CD4-positive, alpha-beta T cell treated with Interleukin-21 for 1 hour (primary cell): ENCODE measurements at places on chromosomes 5 and 9.
A peak's percentile ranks its signal among the peaks of the same experiment; 100 is the strongest.

- DNase-seq = no peak
Observed at GRCh38 chr9:128120741-128121465, 6.6 kb downstream of the PTGES2 start.

- no peak for DNase-seq
Observed at GRCh38 chr5:123882965-123883345, 371.0 kb downstream of the CSNK1G3 start.

DNA sequence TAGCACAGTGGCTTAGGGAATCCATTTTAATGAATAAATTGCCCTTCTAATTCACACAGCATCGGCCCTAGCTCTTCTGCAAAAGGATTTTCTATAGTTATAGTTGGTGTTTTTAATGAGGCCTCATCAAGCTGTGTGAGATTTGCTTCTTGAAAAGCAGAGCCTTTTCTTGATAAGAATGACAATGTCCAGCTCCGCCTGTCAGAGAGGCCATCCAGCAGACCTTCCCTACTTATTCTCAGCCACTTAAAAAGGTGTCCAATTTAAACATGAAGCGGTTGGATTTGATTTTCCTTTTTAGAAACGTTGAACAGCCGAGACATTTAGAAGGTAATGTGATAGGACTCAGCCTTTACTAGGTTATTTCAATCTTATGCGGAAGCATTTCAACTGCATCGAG is 134.4 kb downstream of the ZNF608 start:
- DNase-seq = no peak

DNA sequence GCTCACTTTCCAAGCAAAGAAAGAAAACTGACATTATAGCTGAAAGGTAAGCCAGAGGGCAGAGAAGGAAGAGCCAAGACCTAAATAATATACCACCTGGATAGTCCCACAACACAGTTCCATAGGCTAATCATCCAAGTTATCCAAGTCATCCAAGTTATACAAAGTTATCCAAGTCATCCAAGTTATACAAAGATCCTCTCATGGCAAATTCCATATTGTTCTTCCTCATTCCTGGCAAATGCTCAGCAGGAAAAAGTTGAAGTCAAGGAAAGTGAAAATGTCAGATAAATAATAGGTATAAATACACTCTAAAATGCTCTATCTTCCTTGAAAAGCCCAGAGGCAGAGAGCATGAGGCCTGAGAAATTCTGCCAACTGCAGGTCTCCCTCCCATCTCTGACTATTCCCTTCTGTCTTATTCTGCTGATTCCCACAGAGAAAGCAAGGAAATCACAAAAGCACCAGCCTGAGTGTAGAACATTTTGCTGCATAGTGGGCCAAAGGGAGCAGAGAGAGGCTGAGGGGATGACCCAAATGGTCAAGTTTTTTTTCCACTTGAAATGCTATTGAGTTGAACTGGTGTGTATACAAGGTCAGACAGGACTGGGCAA is 12.5 kb downstream of the MCTP1 start:
- DNase-seq = no peak

GRCh38 chr5:91643797-91644196 is 260.7 kb upstream of the ARRDC3 start:
- DNase-seq = no peak

DNA sequence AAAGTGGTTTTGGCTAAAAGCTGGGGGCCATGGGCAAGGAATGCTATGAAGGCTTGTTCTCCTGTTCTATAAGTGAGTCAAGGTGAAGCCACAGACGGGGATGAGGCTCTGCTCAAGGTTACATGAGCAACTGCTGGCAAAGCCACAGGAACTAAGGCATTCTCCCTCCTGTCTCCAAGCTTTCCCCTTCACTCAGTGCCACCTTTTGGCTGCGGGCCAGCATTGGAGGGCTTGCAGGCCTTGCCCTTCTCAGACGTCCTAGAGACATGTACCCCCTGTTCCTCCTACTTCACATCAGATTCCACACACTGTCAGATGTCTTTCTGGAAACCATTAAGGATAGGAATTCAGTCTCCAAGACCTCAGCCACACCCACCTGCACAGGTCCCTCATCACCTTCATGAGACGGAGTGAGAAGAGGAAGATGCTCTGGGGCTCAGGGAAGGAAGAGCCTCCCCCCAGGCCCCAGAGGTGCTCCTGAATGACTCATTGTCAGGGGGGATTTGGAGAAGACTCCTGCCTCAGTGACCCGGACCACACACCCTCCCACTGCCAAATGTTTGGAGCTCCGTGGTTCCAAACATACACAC is 20.5 kb upstream of the MEIKIN start:
- DNase-seq = no peak

GRCh38 chr5:116343961-116344360 is 230.7 kb downstream of the SEMA6A start:
- no peak for DNase-seq

GRCh38 chr5:181114284-181114843 is 16.6 kb downstream of the OR2V1 start:
- no peak for DNase-seq

GRCh38 chr9:38026021-38026809 is 42.8 kb downstream of the SHB start:
- DNase-seq = no peak

DNA sequence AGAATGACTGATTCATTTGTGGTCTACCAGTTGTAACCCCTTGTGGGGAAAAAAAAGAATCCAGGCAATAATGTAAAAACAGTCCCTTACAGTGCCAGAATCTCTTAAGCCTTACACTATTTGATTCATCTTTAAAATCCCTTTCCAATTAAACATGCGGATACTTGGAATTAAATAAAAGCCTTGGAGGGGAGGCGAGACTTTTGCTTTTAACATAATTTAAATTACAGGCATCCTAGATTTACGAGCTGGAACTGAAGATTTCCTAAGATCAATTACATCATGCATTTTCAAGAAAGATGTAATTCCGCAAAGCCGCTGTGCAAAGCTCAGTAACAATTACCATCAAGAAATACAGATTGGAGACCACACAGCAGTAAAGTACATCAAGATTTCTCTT is 370.2 kb downstream of the MTRR start:
- DNase-seq = no peak

DNA sequence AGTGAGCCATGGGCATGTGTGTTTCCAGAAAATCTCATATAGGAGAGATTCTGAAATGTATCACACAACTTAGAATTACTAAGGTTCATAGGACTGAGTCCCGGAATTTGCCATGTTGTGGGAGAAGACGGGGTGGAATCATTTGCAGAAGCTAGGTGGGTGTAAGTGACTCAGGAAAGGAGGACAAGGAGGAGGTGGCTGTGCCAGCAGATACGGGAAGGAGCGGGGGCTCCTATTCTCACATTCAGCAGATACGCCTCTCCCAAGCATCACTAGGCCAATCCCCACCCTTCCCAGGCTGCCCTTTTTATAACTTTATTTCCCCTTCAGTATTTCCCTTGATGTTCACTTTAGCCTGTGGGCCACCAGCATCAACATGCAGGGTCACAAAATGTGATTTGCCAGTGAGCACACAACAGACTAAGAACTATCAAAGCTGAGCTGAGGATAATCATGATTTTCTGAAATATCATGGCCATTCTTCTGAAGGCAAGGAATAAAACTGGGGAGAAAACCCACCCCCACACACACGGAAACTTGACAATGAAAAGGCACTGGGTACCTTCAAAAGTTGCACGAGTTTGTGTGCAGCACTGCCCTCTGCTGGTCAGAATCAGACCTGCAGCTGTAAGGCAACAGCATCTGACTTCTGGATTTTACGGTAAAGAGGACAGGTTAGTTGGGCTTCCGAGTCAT is 133.2 kb downstream of the MTX3 start:
- DNase-seq = peak; percentile 69

DNA sequence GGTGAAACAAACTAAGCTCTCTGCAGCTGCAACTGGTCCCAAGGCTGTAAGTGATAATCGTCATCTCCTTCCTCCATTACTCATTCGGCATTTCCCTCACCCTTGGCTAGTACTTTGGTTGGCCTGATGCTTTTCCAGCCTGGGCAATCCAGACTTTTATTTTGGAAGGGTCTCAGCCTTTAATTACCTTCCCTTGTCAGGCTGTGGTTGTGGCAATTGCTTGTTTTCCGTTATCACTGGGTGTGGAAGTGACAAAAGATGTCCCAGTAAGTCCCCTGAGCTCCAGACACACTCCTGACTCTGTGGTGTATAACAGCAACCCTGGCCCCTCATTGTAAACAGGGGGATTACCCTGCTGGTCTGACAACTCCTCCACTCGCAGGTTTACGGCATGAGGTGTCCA is 6.3 kb upstream of the FAF2 start:
- no peak for DNase-seq

DNA sequence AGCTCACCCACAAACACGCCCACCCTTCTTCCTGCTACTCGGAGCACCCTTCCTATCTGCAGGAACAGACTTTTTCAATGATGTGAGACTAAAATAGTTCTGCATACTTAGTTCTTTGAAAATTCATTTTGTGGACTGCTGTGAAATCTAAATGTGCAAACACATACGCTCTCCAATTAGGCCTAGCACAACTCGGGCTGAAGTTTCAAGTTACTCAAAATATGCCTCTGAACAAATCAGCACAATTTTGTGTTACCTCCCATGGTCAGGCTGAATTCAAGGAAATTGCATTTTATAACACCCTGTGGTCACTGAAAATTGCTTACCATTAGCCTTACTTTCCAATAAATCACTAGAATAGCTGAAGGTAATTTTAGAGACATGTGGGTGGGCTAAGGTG is 323.8 kb upstream of the ADCY2 start:
- DNase-seq = no peak

DNA sequence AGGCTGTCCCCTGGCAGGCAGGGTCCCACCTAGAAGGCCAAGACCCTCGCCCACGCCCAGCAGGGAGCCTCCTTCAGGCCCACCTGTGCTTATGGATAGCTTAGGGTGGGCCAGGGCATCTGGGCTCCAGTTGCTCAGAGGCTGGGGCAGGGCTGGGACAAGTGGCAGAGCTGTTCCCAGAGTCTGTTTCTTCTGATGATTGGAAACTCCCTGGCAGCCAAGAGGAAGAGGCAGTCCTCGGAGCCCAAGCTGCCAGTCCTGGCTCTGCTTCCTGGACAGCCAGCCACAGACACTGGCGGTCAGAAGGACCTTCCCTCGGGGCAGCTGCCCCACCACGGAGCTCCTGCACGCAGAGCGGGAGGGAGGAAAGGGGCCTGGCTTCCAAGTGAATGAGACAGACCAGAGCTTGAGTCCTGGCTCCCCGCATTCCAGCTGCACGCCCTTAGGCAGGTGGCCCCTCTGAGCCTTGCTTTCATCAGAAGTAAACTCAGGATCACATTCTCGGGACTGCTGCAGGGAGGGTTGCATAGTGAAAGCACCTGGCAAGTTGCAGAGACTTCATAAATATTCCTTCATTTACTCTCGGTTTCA is 37.9 kb upstream of the GABRP start:
- no peak for DNase-seq

GRCh38 chr5:158389786-158390185 is 530.8 kb upstream of the CLINT1 start:
- no peak for DNase-seq
